ENCODE measurements at places on chromosomes 6 and 20. TPM values are rescaled to one million over a fixed set of nuclear protein-coding genes. Genes with fewer than 3 reads are reported as not detected.

Gene LAMA5
- total RNA-seq, result 90.0 TPM

Gene ZSCAN23
- 11.1 TPM for total RNA-seq

Gene ALDH8A1
- 0.33 TPM for total RNA-seq

Gene HEY2
- total RNA-seq, result not detected

Gene RPS6KA2
- total RNA-seq, result 60.4 TPM

Gene B3GAT2
- total RNA-seq, result under 0.01 TPM

Gene MUCL3
- not detected for total RNA-seq

Gene ADTRP
- total RNA-seq, result 2.3 TPM

Gene RBM24
- total RNA-seq, result 0.29 TPM

Gene ZNF165
- total RNA-seq, result 0.29 TPM

Gene WFDC12
- total RNA-seq, result not detected

Gene RGS17
- total RNA-seq, result 25.5 TPM

Gene DDR1
- total RNA-seq, result 10.6 TPM

Gene RAET1L
- not detected for total RNA-seq

Gene SIRPA
- 26.5 TPM for total RNA-seq

Gene UBD
- total RNA-seq, result 0.66 TPM

Gene PLG
- total RNA-seq, result not detected

Gene ANKRD6
- total RNA-seq, result 1.8 TPM

Gene EYA2
- 1.5 TPM for total RNA-seq

Gene MUC21
- total RNA-seq, result not detected
